Activated CD4-positive, alpha-beta T cell treated with anti-CD3 and anti-CD28 coated beads, Interleukin-2, amount 50 U/mL, for 16 hours (primary cell): ENCODE measurements at places on chromosomes 4 and X.

GRCh38 chr4:111283066-111283677, 660.3 kb upstream of the PITX2 start:
- DNase-seq = peak; percentile 59

DNA sequence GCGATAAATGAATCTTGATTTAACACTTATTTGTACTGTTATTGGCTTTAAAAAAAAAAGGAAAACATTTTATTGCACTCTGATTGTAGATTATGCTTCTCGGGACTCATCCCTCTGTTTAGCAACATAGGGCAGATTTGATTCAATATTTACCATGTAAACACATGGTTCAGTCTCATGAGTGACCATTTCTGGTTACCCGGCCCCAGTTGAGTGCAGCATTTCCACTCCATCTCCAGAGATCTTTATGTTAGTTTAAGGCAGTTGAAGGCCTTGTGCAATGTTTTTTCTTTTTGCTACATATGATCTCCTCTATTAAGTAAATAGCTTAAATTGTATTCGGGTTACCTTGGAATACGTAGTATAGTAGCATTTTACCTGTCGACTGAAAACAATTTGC, 143.3 kb upstream of the RPS6KA3 start:
- no peak for DNase-seq

DNA sequence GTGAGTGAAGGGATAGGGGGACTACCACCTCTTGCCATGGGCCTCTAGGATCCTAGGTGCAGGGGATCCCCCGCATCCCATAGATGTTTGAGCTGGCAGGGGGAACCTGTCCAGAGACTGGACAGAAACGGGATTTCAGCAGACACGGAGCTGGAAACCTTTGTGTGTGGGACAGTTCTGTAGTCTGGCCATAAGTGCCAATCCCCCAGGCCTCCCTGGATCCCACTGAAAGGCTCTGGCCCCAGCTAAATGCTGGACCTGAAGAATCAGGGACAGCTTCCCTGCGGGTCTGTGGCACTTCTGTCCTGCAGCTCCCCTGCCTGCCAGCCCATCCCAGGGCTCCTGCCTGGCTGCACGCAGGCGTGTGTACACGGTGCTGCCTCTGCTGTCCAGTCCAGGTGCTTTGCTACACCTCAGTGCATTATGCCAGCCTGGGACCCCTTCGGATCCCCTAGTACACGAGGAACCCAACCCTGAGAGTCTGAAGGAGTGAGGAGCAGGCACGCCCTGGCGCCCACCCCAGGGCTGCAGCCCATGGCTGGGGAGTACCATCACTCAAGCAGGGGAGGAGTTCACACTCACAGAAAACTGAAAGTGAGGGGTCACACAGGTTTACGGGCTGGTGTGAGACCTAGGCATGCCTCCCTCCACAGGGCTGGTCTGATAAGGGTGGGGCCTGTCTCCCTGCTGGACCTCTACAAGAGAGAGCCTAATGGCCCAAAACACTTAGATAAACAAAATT, 703.0 kb downstream of the ARAP2 start:
- DNase-seq = no peak

DNA sequence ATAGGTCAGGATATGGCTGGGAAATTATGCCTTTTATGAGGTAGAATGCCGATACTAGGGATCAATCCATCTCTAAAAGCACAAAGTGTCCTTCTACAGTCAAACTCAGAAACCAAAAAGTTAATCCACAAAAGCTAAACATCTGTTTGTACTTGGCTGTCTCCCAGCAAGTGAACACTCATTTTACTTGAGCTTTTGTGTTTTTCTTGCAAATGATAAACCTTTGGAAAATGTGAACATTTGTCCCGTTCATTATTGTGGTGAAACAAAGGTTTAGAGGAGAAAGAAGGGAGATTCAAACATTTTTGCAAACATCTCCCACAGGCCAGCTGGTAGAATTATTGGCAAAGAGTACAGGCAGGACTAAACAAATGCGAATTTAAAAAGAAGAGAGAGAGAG, 300.6 kb upstream of the SPANXN1 start:
- DNase-seq = no peak

GRCh38 chr4:127782025-127782274, 172 bp upstream of the HSPA4L start:
- peak; percentile 71 for DNase-seq

DNA sequence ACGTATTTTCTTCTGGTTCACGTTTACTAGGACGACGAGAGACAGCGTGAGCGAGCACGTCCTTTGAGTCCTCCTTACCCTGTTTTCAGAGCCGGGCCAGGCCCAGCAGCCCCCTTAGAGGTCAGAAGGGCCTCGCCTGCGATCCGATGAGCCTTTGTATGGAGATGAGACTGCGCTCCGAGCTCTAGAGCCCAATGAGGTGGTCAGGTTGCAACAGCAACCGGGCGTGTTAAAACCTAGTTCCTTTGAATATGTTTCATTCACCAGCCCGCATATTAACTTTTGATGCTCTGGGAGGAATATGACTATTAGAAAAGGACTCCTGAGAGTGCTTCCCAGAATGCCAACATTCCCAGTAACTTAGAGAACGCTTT, 55.6 kb upstream of the TADA2B start:
- DNase-seq = no peak

GRCh38 chr4:36142504-36142903, 101.8 kb downstream of the ARAP2 start:
- DNase-seq = no peak

GRCh38 chr4:159191989-159192388, 89.1 kb downstream of the RAPGEF2 start:
- DNase-seq = no peak

DNA sequence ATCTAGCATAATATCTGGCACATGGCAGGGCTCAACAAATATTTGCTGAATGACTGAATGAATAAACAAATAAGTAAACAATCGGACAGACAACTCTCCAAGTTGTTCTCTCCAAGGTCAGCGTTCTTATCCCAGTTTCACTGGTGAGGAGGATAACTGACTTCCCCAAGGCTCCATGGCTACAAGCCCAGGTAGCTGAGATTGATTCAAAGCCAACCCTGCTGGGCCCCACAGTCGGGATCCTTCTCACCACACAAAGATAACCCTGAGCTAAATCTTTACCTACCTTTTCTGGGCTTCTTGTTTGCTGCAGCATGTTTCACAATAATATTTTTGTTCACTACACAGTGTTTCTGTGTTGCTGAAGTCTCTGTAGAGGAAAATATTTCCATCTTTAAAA, 54.9 kb downstream of the USP46 start:
- DNase-seq = no peak

DNA sequence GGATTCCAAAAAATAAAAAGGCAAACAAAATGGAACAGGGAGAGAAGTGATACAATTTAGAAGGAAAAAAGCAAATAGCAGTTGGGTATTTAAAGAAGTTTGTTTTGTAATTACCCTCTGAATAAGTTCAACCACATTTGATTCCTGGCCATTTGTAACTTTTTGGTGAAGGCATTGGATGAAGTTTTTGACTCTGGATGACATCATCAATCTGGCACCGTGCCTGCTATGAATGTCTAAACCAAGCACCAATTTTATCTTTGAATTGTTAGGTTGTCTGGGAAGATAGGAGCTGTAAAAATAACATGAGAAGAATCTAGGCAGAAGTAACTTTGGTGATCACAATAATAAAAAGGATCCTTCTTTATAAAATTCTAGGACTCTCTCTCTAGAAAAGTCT, 29.5 kb downstream of the TMPRSS11A start:
- no peak for DNase-seq

- no peak for DNase-seq
These were observed 37.7 kb downstream of the SOX3 start for GRCh38 chrX:140467211-140467610.

GRCh38 chrX:100830547-100830946, 10.4 kb downstream of the CSTF2 start:
- DNase-seq = peak; percentile 8

GRCh38 chrX:110050901-110051300, 48.0 kb downstream of the TMEM164 start:
- DNase-seq = no peak

GRCh38 chr4:7772711-7773385, 166.8 kb downstream of the AFAP1 start:
- no peak for DNase-seq

- no peak for DNase-seq
These were observed 26.1 kb downstream of the FAM47E start for GRCh38 chr4:76277667-76278066.

DNA sequence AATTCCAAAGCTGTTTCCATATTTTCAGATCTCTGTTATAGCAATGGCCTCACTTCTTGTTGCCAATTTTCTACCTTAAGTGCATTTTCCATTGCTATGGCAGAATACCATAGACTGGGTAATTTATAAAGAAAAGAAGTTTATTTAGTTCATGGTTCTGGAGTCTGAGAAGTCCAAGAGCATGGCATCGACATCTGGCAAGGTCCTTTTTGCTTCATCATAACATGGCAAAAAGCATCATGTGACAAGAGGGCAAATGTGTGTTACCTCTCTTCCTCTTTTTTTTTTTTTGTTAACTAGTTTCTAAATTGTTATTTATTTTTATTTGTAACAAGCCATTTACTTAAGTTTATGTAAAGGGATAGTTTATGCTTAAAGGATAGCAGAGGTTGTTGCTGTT, 45.2 kb upstream of the SYTL5 start:
- no peak for DNase-seq

- DNase-seq = no peak
These were observed 23.5 kb downstream of the NOA1 start for GRCh38 chr4:56953680-56954520.

DNA sequence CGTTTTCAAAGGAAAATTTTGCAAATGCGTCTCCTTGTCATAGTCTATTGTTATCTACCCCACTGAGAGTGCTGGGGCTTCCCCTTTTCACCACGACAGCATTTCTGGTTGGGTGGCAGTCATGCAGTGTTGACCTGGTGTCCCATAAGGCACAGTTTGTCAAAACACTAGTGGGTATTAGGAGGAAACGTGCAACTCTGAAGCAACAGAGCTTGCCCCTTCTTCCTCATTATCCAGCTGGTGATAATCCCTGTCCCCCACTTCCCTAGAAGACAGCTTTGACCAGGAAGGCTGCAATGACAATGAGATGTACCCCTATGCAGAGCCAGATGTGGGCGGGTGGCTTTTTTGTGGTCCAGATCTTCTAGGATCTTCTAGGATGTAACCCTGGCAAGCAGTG, 1.8 kb downstream of the TBC1D1 start:
- DNase-seq = peak; percentile 46

GRCh38 chr4:159048166-159048886, 54.6 kb upstream of the RAPGEF2 start:
- DNase-seq = no peak

- DNase-seq = peak; percentile 83
These were observed 25.4 kb upstream of the TNIP3 start for GRCh38 chr4:121189326-121190215.

DNA sequence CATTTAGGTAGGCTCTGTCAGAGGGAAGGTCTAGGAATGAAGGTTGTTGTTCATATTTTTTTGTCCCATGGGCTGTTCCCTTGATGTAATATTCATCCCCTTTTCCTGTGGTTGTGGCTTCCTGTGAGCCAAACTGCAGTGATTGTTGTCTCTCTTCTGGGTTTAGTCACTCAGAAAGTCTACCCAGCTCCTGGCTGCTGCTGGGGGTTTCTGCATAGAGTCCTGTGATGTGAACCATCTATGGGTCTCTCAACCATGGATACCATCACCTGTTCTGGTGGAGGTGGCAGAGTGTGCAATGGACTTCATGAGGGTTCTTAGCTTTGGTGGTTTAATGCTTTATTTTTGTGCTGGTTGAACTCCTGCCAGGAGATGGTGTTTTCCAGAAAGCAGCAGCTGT, 122.8 kb downstream of the ZC4H2 start:
- DNase-seq = peak; percentile 10

DNA sequence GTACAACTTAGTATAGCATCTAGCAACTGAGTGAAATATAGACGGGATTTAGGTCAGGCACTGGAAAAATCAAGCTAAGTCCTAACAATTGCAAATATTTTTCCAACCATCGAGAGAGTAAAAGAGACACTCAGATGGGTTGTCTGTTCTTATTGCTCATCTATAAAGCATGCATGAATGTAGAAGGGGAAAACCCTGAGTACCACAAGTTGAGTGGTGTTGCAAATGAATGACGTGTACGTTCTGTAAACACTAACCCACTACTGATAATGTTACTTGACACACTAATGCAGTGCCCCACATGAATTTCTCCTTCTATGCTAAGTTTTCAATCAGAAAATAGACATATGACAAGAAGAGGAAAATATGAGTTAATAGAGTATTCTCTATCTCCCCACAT, 211.2 kb downstream of the COX18 start:
- DNase-seq = no peak

GRCh38 chr4:7352486-7352885, 82.2 kb downstream of the PSAPL1 start:
- DNase-seq = no peak

GRCh38 chr4:158112611-158113010, 60.2 kb downstream of the GASK1B start:
- no peak for DNase-seq

- no peak for DNase-seq
These were observed 13.0 kb upstream of the SLC25A5 start for GRCh38 chrX:119455264-119455663.

DNA sequence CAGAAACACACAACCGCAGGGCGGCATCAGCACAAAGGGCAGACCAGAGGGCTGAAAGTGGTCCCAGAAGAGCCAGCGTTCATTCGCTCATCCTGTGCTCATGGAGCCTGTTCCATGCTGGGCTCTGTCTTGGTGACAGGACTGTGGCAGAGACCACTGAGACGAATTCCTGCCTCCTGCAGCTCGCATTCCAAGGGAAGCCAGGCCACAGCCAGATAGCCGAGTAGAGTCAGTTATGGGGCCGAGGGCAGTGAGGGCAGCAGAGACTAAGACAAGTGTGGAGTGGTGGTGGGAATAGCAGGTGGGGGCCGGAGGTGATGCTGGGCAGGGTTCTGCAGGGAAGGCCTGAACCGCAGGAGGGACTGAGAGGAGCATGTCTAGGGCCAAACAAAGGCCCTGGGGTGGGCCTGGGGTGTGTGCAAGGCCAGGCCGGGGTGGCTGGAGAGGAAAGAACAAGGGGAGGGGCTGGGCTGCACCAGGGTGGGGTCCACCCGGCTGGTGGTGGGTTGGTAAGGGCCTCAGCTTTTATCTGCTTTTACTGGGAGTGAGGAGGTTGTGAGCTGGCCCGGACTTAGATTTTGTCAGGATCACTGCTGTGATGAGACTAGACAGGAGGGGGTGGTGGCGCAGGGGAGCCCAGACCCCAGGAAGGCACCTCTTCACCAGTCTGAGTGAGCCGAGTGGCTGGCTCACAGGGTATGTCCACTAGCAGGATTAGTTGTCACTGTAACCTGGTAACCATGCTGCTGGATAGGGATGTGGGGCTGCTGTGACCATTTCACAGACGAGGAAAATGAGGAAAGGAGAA, 6.3 kb downstream of the PSAPL1 start:
- DNase-seq = no peak

GRCh38 chr4:71259911-71260331, 78.9 kb upstream of the SLC4A4 start:
- DNase-seq = no peak

DNA sequence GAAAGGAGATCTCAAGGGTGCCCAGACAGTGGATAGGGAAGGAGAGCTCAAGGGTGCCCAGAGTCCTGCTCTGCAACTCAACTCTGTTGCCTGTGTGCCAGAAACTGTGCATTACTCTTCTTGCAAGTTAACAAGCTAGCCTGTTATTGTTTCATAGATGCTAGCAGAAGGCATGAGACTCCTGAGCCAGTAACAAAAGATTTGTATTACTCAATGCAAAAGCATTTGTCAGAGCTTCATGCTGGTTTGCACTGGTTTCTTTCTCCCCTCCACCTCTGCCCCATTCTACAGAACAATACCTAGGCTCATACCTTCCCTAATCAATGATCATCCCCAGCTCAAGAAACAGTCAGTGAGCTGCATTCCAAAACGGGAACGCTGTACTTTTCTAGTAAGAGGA, 124.5 kb upstream of the NEIL3 start:
- DNase-seq = no peak

- no peak for DNase-seq
These were observed 383 bp downstream of the PCYT1B start for GRCh38 chrX:24646745-24647182.
